NCI-H2081 treated with DMSO at 0.1 percent for 48 hours (cell line): ENCODE measurements at places on chromosomes 5 and 9.

DNA sequence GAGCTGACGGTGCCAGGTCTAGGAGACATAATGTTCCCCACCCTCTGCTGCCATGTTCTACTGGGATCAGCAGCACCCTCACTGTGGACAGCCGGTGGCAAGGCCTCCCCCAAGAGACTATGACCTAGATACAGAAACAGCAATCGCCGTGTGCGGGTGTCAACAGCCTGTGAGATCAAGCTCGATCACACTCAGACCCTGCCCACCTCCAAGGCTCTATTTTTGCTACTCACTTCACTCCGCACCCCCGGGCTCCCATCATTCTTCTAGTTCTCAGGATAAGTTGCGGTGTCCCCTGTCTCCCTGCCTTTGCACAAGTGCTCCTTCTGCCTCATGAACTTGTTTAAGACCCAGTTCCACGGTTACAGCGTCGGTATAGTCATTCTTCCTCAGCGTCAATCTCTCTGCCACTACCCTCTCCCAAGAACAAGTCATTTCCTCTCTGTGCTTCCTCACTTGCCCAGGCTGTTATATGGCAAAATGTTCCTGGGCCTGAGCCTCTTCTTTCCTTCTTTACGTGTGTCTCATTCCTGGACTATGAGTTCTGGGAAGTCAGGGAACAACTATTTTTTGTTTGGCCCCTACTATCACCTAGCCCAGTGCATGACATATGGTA is 5.4 kb upstream of the DOCK8 start:
- no peak for DNase-seq

- no peak for DNase-seq
Observed at GRCh38 chr5:173396311-173396993, 68.2 kb upstream of the STC2 start.

- no peak for DNase-seq
Observed at GRCh38 chr9:108478431-108479332, 377.1 kb downstream of the ACTL7B start.

- DNase-seq: no peak
Observed at GRCh38 chr5:110790673-110791072, 51.9 kb downstream of the SLC25A46 start.

- no peak for DNase-seq
Observed at GRCh38 chr5:54537725-54538124, 20.2 kb downstream of the SNX18 start.

- DNase-seq: no peak
Observed at GRCh38 chr5:153835891-153836515, 202.7 kb downstream of the FAM114A2 start.
